Renal pelvis (tissue), 12 donors: ENCODE measurements at places on chromosomes 1 and 21. TPM values are rescaled to one million over a fixed set of nuclear protein-coding genes. Genes with fewer than 3 reads are reported as not detected.

GRCh38 chr1:145690587-145691558 is 16.3 kb downstream of the PDZK1 start:
- no peak for DNase-seq

DNA sequence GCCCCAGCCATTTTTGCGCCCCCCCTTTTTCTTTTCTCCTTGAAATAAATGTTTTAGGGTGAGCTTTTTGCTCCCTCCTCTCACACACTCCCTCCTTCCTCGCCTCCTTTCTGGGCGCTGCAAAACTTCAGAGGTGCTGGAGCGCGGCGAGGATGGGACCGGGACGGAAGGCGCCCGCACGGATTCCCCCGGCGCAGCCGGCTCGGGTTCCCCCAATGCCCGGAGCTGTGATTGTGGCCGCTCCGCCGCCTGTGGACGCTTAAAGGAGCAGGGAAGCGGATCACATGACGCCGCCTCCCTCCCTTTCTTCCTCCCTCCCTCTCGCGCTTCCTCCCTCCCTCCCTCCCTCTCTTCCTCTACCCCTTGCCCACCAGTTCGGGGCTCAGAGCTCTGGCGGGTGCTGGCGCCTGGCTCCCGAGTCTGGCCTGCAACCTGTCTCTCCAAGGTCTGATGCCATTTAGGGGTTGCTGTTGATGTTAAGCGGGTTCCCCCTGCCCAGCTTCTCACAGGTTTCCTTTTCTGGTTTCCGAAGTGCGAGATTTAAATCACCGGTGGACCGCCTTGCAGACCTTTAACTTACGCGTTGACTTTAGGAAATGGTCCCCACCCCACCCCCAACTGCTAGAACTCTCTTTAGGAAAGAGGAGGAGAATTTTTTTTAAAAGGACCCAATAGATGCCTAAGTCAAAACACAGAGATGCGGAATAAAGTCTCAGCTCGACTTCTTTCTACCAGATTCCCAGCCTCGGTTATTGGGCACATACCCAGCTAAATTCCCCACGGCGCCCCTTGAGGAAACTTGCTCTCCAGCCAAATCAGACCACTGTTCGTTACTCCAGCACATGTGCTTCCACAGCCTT is at the start of gene WLS:
WLS (minus strand) TSS at position 235 of the 860 bp plus-strand sequence; CDS start at position 11, 224 bp downstream.
- DNase-seq = peak; percentile 84

- peak; percentile 83 for DNase-seq
These were observed 62.7 kb downstream of the ADARB1 start for GRCh38 chr21:45136927-45137611.

Gene CD5L
- not detected for polyA plus RNA-seq

GRCh38 chr1:181630398-181630797 is 147.1 kb downstream of the CACNA1E start:
- DNase-seq = no peak

DNA sequence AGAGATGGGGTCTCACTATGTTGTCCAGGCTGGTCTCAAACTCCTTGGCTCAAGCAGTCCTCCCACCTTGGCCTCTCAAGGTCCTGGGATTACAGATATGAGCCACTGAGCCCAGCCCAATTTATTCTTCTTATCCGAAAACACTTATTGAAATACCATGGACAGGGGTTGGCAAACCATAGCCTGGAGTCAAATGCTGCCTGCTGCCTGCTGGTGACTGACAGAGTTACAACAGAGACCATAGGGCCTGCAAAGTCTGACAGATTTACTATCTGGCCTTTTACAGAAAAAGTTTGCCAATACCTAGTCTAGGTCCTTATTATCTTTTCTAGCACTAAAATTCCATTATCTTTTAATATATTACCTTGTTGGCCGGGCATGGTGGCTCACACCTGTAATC is 87.1 kb upstream of the ZNF281 start:
- no peak for DNase-seq

DNA sequence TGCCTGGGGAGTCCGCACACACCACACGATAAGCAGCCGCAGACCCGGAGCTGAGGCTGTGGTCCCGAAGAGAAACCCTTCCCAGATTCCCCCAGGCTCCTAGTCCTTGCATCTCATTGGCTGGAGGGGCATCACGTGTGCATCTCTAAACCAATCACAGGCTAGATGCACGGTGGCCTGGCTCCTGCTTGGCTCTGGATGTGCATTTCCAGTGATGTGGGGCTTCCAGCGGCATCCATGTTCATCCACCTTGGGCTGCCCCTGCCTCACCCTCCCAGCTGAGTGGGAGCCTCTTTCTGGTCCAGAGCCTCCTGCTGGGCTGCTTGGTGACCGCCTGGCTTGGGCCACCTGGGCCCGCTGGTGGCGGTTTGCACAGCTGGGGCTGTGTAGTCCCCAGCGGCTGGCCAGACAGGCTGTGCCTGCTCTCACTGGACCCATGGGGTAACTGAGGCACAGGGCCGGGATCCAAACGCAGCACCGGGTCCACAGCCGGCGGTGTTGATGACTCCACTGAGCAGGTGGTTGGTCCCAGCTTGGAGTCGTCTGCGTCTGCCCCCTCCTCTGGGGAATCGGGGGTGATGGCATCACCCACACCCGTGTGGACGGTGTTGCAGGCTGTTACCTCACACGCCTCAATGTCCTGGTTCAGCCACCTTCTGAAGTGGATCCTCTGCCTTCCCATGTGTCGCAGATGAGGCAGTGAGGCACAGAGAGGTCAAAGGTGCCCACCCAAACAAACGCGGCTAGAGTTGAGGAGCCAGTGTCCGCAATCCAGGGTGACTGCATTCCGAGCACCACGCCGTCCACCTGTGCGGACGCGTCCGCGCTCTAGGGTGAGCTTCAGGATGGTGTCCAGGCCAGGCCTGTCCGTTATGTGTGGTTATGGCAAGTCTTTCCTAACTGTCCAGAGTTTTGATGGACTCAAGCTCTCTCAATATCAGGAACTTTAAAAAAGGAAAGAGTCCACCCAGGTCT is 41.3 kb downstream of the COL6A1 start:
- no peak for DNase-seq

GRCh38 chr1:14876747-14877146 is 276.8 kb upstream of the TMEM51 start:
- DNase-seq = no peak

Gene UBE2U
- polyA plus RNA-seq = not detected

DNA sequence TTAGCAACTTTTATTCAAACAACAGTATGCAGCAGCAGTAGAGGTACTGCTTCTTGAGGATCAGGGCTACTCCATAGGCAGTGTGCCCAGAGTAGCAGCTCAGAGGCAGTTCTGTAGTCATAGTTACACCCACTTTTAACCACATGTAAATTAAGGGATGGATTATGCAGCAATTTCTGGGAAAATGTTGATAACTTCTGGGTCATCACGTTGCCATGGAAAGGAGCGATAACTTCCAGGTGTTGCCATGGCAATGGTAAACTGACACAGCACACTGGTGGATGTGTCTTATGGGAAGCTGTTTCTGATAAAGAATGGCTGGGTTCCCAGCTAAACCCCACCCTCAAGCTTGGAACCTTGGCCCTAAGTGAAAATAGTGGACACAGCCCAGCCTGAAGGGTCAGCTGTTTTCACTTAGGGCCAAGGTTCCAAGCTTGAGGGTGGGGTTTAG is 29.0 kb upstream of the PLA2G2A start:
- DNase-seq = no peak

Gene KIF17
- polyA plus RNA-seq = 4.3 TPM

- DNase-seq = no peak
These were observed 6.8 kb upstream of the AK2 start for GRCh38 chr1:33043267-33044092.

DNA sequence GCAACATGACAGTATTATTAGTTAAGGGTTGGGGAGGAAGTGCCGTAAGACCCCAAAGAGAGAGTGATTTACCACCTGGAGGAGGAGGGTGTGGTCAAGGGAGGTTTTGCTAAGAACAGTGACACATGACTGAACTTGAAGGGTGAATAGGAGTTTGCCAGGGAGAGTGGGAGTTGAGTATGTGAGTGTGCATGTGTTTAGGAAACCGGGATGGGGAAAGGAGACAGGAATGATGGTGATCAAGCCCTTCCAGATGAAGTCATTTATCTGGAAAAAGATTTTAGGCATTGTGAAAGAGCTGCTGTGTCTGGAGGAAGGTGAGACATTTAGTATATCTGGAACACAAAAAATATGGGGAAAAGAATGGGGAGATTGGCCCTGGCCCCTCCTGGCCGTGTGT is 28.1 kb upstream of the IL10 start:
- DNase-seq = no peak

DNA sequence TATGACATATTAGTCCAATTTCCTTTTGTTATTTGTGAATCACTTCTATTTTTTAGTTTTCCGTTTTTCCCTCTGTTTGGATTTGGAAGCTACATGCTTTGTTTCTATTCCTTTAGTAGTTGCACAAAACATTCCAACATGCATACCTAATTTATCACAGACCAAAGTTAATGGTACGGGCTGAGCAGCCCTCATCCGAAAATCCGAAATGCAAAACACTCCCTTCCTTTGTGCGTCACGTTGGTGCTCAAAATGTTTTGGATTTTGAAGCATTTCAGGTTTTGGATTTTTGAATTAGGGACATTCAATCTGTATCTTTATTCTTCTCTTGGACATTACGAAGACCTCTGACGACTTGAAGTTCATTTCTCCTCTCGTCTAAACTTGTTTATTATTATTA is 124.8 kb downstream of the PCNX2 start:
- DNase-seq = no peak

GRCh38 chr1:17544776-17545350 is 5.4 kb downstream of the ARHGEF10L start:
- no peak for DNase-seq

DNA sequence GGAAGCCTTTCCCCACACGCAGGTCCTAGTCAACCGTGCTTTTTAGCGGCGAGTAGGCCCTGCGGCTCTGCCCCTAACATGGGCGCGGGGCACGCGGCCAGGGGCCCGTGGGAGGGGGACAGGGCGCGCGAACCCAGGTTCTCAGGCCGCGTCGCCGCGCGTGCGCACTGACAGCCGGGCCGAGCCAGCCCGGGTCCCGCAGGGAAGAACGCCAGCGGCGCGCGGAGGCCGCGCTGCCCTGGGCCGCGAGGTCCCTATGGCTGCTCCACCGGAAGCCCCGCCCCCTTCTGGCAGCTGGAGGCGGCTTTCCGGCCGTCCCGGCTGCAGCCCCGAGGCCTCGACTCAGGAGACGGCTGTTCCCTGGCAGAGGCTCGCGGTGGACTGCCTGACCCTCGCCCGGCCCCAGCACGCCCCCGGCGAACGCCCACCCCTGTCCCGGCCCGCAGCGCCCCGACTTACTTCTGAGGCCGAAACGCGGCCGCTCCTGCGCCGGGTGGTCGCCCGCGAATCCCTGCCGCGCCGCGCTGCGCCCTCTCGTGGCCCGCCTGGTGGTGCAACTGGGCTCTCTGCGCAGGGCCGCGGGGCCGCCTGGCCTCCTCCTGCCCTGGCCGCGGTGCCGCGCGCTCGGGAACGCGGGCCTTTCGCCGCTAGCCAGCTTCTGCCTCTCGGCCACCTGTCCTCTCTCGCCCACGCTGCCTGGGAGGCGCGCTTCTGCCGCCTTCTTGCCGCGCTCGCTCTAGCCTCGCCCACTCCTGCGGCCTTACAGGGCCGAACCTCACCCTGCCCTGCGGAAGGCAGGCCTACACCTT is 16.6 kb upstream of the RIPPLY3 start:
- DNase-seq = peak; percentile 92

- no peak for DNase-seq
These were observed 1237.5 kb downstream of the AMY1C start for GRCh38 chr1:104987210-104987609.

- DNase-seq = no peak
These were observed 12.7 kb downstream of the COL6A2 start for GRCh38 chr21:46110499-46111192.

DNA sequence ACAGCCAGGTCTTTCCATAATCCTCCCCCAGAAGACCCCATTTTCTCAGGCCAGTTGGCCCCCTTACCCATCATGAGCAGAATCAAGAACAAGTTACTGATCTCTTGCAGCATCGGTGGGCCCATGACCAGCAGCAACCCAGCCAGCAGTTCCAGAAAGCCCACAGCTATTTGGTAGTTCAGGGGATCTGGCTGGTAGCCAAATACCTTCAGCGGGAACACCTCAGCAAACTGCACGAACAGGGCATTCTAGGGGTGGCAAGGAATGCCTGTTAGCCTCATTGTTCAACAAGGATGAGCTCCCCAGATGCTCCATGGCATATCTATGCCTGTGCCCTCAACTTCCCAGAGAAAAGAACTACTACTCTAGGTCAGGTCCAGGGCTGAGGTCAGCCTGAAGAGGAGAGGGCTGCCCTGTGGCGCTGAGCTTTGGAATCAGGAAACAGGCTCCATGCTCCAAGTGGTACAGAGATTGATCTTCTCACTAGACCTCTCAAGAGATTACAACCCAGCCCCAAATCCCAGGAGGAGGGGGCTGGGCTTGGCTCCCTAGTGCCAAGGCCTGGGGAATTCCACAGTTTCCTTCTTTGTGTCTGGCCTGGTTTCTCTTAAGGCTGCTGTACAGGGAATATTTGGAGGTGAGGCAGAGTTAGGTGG is 1.3 kb downstream of the TMEM35B start:
- DNase-seq = no peak
